ENCODE measurements at places on chromosomes 3 and 15.

GRCh38 chr15:98946301-98947255 lies 61.0 kb downstream of the PGPEP1L start:
- DNase-seq = no peak

GRCh38 chr3:171110715-171111114 lies 84.2 kb upstream of the SLC2A2 start:
- no peak for DNase-seq

DNA sequence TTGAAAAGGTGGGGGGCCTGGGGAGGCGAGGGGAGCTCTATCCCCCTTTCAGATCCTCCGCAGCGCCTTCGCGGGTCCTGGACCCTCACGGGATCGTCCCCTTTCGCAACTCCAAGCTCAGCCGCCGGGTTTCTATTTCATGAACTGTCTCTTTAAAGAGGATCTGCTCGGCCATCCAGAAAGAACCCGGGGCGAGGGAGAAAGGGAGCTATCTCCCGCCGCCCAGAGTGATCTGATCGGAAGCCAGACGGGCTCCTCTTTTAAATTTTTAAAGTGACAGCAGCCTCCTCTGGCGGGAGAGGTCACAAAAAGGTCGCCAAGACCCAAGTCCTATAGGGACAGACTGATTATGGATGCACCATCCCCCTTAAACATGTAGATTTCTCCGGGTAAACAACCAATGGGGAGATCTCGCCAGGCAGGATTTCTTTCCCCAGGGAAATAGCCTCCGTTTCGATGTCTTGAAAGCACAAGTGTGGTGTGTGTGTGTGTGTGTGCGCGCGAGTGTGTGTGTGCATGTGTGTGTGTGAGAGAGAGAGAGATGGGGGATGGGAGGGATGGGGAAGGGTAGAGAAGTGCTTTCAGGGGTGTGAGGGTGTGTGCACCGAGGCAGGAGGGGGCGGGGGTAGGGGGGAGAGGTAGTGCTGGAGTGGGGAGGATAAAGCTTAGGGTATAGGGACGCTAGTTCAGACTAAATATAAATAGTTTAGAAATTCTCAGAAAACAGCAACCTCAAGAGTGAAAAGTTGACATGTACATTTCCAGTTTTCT lies 516.1 kb downstream of the MECOM start:
- DNase-seq = no peak

GRCh38 chr3:94156626-94157025 lies 93.8 kb downstream of the NSUN3 start:
- no peak for DNase-seq

- no peak for DNase-seq
Measured at GRCh38 chr3:58434990-58435389, 1.4 kb upstream of the PDHB start.

- no peak for DNase-seq
Measured at GRCh38 chr15:44802336-44802735, 66.0 kb downstream of the TRIM69 start.

GRCh38 chr3:134395103-134395502 lies 20.9 kb upstream of the AMOTL2 start:
- no peak for DNase-seq

DNA sequence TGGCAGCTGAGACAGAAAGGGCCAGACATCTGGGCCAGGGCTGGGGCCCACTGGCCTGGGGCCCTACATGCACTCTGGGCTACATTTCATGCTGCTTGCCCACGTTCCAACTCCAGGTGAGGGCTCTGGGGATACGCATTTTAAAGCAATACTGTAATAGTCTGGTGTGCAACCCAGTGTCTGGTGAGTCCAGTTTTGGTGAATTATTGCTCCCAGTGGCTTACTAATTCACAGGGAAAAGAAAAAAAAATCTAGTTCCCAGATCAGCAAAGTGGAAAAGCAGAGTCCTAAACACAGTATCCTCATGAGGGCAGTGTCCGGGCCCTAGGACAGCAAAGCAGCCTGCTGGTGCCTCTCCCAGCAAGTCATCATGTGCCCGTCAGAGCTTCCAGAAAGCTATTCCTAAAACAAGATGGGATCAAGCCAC lies 82.4 kb downstream of the CCNL1 start:
- DNase-seq = no peak

- DNase-seq = no peak
Measured at GRCh38 chr15:67039384-67040075, 25.9 kb upstream of the SMAD3 start.

DNA sequence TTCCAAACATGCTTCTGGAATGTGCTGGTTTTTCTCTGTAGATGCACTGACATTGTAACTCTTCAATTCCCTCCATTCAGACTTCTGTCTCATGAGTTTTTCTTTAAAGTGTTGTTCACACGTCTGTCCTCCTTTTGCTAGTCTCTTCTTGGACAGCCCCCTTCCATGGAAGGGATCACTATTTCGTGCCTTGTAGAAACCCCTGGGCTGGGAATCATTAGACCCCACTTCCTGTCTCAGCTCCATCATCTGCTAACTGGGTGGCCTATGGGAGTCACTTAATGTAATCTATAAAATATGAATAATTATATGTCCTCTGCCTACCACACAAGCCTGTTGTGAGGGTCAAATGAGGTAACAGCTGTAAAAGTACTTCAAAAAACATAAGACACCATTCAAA lies 110.6 kb downstream of the THSD4 start:
- DNase-seq = no peak

GRCh38 chr3:52670621-52671521 lies 14.8 kb downstream of the PBRM1 start:
- DNase-seq = peak; percentile 10

GRCh38 chr3:16374047-16374934 lies 109.3 kb downstream of the OXNAD1 start:
- peak; percentile 26 for DNase-seq

DNA sequence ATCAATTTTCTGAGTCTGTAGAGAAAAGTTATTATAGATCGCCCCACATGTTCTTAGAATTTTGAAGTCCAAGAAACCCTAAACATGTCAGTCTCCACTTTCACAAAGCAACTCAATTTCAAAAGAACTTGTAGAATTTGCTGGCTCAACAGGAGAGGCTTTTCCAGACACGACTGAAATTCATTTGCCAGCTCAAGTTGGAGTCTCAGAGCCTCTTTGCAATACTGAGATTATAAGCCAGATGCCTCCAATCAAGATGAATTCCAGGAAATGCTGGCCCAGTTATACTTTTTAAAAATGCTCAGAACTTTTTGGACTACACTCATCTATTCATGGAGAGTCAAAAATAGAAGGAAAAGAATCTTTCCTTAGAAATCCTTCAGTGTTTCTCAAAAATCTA lies 56.9 kb upstream of the NLGN1 start:
- no peak for DNase-seq

GRCh38 chr3:5275529-5275928 lies 88.0 kb downstream of the EDEM1 start:
- DNase-seq = no peak

- DNase-seq = peak; percentile 6
Measured at GRCh38 chr3:165185707-165186327, 10.4 kb downstream of the SLITRK3 start.

DNA sequence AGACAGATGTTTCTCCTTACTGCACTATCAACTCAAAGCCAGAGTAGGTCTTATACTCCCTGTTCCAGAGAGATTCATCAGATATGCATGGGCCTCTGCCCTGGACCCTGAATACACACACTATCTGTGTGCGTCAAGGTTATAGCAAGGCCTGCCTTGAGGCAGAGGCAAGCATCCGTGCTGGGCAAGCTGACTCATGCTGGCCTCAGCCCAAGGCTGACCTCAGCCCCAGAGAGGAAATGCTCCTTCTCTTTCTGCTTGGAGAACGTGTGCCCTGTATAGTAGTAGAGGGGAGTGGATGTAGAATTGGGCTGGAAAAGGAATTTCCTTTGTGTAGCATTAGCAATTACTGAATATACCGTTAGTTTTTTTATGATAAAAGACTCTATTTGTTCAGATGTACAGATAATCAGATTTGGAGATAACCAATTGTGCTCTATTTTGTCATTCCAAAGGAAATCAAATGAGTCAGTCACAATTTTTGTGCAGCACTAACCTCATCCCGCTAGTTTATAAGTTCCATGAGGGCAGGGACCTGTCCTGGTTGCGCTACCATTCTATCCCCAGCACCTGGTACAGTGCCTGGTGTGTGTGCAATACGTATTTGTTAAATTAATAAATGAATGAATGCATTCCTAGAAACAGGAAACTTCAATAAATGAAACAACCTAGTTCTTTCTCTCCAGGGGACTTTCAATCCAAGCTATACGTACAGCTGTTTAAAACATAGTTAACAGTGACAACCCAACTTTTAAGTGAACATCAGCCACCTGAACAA lies 13.3 kb upstream of the PAQR9 start:
- no peak for DNase-seq

GRCh38 chr15:53457479-53457878 lies 302.0 kb downstream of the WDR72 start:
- DNase-seq = no peak

DNA sequence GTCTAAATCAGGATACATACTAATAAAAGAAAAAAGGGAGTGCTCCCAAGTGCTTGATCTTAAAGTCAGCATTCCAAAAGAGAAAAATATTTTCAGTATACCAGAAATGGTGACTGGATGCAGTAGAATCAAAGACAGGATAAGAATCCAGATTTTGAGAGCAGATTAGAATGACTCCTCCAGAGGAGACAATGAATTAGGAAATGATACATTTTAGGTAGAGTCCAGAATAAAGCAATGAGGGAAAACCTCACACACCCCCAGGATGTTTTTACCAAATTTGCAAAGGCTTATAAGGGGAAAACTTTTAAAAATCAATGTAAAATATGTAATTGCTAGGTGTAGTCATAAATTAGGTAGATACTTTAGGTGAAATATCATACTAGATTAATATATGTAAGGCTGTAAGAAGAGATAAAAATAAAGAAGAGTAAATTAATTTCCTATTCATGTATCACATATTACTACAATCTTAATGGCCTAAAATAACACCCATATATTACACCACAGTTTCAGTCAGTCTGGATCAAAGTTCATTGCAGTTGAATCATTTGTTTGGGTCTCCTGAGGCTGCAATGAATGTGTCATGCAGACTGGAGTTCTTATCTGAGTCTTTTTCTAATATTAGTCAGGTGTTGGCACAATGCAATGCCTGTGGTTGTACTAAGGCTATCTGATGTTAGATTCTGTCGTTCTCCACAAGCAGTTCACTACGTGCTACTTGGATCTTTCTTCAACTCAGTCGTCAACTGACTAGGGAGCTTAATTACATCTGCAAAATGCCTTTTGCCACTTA lies 547.8 kb upstream of the EPHA6 start:
- DNase-seq = no peak

GRCh38 chr15:94300612-94301011 lies 69.3 kb downstream of the MCTP2 start:
- no peak for DNase-seq

DNA sequence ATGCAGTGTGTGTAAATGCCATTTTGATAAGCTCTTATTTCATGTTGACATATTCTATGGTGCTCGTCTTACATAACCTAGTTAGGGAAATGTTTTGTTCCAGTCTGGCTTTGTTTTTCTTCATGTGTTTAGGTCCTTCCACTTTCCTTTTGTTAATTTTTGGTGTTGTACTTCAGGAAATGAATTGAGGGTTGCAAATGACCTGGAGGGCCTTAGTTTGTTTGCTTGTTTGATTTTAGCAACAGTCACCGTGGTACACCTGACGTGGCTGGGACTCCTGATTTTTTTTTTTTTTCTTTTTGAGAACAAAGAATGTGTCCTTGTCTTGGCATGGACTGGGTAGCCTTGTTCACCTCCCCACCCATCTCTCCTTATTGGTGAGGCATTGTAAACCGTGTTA lies 114.8 kb downstream of the IGF1R start:
- DNase-seq = no peak

DNA sequence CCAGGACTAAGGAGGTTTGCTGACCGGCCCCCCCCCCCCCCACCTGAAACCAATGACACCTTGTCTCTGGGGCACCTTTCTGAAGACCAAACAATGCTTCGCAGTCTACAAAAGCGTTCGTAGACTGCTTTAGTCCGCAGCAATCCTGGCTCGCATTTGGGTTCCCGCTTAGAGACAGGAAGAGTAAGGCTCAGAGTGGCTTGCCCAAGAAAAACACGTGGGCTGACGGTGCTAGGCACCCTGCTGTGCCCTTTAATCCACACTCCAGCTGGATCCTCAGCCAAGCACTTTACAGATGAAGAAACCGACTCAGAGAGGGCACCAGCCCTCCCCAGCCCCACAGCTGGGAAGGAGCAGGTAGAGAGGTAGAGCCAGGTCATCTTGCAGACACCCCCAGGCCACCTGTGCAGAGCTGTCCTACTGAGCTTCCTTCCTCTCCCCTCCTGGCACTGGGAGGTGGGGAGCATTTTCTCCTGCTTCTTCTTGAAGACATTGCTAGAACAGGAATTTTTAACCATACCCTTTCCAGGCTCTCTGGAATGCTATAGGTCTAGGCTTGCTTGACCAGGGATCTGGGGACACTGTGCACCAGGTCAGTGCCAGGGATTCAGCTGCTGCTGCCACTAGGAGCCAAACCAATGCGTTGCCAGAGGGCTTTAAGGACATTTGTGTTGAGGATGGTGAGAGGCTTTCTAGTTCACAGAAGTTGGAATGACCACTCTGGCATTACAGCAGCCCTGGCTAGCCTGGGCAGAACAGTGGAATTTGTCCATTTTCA lies 1.0 kb upstream of the KLF15 start:
- DNase-seq = no peak

- DNase-seq = no peak
Measured at GRCh38 chr3:98739266-98739665, 23.9 kb upstream of the ST3GAL6 start.

DNA sequence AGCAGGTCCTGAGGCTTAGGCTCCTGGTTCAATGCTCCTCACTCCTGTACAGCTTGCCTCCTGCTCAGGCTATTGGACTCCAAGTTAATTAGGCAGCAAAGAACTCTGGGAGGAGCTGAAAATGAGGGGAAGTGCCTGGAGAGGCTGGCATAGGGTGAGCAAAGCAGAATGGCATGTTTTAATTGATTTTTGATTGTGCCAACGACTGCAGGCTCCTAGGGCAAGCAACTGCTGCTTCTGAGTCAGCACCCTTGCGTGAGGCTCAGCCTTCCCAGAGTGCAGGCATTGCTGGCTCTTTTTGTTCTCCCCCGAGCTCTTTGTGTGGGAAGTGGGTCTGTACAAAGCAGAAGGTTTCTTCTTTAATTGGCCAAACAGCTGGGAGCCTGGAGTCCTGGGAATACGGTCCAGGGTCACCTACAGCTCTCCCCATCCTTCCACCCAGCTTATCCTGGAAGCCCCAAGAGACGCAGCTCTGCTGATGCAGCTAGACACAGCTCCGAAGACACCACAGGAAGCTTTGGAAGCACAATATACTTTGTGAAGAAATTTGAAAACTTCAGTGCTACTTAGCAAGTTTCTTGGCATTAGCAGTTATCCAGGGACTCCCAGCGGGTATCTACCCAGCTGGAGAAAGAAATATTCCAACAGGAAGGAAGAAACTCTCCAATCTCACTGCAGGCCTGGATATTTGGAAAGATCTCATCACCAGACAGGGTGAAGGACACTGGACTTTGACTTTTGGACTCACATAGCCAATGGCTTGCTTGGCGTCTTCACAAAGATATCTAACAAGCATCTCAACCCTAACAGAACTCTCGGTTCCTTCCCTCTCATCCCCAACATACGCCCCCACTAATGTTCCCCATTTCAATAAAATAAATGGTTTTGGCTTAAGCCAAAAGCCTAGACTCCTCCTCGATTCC lies 76.8 kb downstream of the BDH1 start:
- DNase-seq = no peak

Data from central memory CD4-positive, alpha-beta T cell (primary cell).